ENCODE measurements at places on chromosomes 3 and 15.

- DNase-seq, result no peak
Measured at GRCh38 chr3:27114684-27115083, 254.5 kb downstream of the NEK10 start.

DNA sequence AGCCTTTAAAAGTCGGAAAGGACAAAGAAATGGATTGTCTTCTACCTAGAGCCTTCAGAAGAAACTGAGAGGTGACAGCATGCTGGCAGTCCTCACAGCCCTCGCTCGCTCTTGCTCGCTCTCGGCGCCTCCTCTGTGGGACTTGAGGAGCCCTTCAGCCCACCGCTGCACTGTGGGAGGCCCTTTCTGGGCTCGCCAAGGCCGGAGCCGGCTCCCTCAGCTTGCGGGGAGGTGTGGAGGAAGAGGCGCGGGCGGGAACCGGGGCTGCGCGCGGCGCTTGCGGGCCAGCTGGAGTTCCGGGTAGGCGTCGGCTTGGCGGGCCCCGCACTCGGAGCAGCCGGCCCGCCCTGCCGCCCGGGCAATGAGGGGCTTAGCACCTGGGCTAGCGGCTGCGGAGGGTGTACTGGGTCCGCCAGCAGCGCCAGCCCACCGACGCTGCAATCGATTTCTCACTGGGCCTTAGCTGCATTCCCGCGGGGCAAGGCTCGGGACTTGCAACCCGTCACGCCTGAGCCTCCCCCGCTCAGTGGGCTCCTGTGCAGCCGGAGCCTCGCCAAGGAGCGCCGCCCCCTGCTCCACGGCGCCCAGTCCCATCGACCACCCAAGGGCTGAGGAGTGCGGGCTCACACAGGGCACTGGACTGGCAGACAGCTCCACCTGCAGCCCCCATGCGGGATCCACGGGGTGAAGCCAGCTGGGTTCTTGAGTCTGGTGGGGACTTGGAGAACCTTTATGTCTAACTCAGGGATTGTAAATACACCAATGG lies 953.8 kb upstream of the GBE1 start:
- DNase-seq, result no peak

GRCh38 chr3:128050597-128050996 lies 1.6 kb upstream of the SEC61A1 start:
- DNase-seq, result no peak

DNA sequence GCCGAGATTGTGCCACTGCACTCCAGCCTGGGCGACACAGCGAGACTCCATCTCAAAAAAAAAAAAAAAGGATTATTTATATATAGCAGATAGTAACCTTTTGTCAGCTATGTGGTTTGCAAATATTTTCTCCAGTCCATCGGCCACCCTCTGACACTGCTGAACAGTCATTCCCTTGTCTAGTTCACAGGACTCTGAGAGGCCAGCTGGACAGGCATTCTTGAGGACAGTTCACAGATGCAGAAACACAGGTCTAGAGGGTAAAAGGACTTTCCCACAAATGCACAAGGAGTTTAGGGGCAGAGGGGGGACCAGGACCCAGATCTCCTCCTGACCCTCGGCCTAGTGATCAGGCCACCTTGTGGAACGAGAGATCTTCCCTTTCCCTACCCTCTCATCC lies 7.5 kb upstream of the TMEM40 start:
- no peak for DNase-seq

DNA sequence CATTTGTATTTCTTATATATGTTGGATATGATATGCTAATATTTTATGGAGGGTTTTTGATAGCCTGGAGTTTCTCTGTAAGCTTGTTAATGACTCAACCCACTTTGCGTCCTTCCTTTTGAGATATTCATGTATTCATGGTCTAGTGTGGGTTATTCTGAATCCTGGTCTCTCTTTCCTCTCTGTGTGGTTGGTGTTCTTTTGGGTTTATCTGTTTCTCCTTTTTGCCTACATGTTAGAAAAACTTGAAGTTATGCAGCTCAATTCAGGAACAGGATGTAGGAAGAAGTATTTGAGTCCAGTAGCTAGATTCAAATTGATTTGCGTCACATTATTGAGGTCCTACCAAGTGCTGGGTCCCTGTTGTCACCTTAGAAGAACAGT lies 28.1 kb downstream of the CMTM7 start:
- no peak for DNase-seq

DNA sequence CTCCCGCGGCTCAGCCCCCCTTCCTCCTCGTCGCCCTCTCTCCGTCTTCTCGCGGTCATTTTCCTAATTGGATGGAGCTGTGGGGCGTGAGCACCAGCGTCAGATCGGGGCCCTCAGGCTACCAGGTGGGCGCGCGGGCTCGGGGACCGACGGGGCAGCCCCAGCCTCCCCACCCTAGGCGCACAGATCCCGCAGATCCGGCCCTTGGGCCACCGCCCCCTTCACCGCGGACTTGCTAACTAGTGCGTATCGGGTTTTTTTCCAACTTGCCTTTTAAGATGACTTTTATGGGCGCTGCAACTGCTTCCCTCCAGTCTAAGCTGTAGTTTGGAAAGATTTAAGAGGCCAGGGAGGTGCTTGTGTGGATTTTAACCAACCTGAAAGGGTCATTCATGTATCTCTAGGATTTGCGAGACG lies 1.3 kb downstream of the ZNF710 start:
- no peak for DNase-seq

DNA sequence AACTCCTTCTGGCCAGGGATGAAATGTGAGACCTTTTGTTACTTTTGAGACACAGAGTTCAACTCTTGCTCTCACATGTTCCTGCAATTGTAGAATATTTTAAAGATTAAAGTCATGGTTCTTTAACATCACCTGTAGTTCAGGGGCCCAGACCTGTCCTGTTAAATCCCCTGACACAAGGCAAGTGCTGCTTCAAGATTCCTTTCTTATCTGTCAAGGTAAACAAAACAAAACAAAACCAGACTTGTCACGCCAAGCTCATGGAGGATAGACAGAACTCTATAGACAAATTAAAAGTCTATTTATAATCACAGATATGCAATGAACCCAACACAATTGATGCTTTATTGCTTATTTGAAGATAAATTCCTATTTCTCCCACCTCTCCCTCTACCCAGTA lies 48.6 kb upstream of the NEDD4 start:
- DNase-seq, result no peak

GRCh38 chr3:23663661-23664186 lies 142.0 kb upstream of the UBE2E1 start:
- no peak for DNase-seq

DNA sequence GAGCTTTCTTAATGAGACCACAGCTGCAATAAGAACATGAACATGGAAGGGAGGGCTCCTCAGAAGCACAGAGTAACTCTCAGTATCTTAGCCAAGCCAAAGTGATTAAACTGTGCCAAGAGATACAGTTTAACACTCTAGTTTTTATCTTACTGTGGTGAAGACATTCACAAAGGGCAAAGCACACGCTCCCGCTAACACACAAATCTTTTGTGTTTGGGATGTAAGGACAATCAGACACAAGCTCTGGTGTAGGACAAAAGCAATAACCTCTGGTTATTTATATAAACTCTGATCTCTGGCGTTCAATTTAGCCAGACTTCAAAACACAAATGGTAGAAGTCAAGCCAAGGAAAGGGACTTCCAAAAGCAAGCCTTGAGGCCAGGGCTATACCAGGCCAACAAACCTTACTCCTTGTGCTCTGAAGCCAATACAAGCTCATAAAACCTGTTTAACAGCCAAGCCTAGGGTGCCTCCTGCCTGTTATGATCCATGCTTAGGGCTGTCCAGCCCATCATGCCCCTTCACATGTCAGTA lies 27.8 kb downstream of the DPH3 start:
- no peak for DNase-seq

DNA sequence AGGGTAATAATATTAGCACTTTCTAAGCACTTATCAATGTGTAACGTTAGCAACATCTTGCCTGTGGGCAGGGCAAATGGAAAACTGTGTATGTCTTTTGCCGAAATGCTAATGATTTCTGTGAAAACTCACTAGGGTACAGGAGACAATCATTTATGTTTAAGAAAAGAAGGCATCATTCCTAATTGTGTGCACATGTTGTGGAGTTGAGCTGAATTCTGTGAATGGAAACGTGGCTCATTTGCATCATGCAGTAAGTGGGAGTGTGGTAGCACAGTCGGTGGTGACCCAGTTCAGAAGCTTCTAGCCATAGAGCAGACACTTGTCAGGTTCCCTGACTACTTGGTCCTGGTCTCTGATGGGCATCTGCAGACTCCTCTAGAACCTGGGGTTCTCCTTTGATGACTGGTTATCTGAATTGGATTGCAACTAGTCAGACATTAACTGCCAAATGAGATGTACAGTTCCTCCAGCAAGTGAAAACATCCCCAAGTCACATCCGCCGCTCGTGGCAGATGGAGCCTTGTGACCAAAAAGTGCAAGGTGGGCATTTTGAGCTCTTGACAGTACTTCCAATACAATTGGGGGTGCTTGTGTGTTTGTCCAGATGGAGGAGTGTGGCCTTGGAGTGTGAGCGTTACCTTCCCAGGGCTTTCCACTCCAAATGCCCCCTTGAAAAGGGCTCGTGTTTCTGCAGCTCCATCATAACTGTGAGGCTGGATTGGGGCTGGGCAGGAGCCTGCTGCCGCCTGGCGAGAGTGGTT lies 21.5 kb downstream of the MRPS25 start:
- no peak for DNase-seq

DNA sequence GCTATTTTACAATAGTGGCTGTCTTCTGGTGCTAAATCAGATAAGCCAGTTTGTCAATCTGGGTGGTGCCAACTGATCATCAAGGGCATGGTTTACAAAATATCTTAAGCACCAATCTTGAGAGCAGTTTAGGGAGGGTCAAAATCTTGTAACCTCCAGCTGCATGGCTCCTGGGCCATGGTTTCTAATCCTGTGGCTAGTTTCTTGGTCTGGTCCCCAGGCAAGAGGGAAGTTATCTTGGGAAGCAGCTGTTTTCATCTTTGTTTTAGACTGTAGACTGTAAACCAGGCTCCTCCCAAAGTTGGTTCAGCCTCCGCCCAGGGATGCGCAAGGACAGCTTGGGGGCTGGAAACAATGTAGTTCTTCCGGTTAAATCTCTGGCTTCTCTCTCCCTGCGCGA lies 166.8 kb downstream of the IL1RAP start:
- DNase-seq, result no peak

GRCh38 chr15:41827290-41827879 lies 507 bp upstream of the JMJD7 start:
- no peak for DNase-seq

GRCh38 chr3:23865595-23866396 lies 51.0 kb downstream of the NKIRAS1 start:
- DNase-seq, result no peak

DNA sequence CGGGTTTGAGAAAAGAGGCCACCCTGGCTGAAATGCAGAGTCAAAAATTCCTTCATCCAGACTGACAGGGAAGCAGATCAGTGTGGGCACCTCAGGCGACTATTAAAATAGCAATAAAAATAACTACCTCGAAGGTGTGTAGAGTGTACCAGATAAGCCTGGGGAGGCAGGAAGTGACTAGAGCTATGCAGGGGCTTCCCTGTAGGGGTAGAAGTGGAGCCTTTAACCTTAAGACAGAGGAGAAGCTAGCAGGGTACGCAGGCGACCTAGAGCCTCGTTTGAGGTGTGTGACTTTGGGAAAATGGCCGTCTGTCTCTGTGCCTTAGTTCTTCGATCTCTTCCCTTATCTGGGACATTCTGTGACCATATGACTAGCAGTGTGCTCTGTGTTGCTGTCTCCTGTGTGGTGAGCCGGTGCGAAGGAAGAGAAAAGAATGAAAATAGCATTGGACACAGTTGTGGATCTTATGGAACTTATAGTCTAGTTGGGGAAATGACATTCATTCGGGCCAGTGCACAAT lies 17.6 kb downstream of the BHLHE40 start:
- DNase-seq, result no peak

GRCh38 chr3:69563981-69564380 lies 175.3 kb upstream of the MITF start:
- no peak for DNase-seq

DNA sequence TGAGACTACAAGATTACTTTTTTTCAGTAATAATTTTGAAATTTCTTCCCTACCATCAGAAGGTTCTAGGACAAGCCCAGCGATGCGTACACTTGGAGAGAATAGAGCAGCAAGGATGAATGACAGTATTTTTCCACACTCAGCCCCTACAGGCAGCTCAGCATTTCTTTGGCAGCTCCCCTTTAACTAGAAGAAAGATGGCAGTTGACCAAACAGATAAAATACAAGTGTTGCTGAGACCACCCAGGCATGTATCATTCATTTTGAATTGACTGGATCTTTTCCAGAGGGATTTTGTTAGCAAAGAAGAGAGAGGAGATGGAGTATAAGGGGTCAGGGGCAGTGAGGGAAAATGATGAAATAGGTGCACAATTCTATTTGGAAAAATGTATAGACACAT lies 761.3 kb downstream of the AGBL1 start:
- DNase-seq, result no peak

Data from stimulated activated CD4-positive, alpha-beta T cell treated with anti-CD3 and anti-CD28 coated beads, TNF-alpha, amount 100 ng/mL, for 48 hours (primary cell).